ENCODE measurements at places on chromosomes 1 and 21. TPM values are rescaled to one million over a fixed set of nuclear protein-coding genes. Genes with fewer than 3 reads are reported as not detected.
A peak's percentile ranks its signal among the peaks of the same experiment; 100 is the strongest.

GRCh38 chr1:224851848-224852261 lies 77.6 kb upstream of the DNAH14 start:
- DNase-seq, result no peak
- no peaks in the 10 kb centered on the region for H3K36me3 ChIP-seq
- no peaks in the 10 kb centered on the region for H3K27me3 ChIP-seq
- no peak overlapping the region for H3K4me3 ChIP-seq

DNA sequence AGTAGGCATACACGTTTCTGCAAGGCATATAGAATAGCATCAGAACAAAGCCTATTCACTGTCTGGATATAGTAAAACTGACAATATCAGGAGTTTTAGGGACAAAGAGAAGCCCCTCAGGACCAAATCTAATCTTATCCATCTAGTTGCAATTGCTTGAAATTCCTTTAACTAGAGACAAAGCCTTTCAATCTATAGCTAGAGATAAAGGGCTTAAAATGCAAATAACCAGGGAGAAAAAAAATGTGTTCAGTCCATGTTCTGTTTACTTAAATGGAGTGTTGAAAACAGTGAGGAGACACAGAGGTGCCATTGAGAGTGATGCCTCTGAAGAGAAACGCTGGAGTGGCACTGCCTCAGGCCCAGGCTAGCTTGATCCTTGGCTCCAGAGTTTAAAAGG lies 286.1 kb downstream of the DPYD start:
- no peaks in the 10 kb centered on the region for H3K36me3 ChIP-seq
- no peak overlapping the region for H3K27ac ChIP-seq
- H3K4me1 ChIP-seq, result no peaks in the 10 kb centered on the region
- H3K27me3 ChIP-seq, result no peaks in the 10 kb centered on the region
- no peak for DNase-seq
- H3K4me3 ChIP-seq, result no peak overlapping the region

GRCh38 chr1:15696956-15697521 lies 12.9 kb downstream of the PLEKHM2 start:
- no peaks in the 10 kb centered on the region for H3K27me3 ChIP-seq
- H3K27ac ChIP-seq, result peak overlapping the region; percentile 66
- peak; percentile 45 for DNase-seq
- no peaks in the 10 kb centered on the region for H3K36me3 ChIP-seq

PTPRF gene
- 0.07 TPM for total RNA-seq

DNA sequence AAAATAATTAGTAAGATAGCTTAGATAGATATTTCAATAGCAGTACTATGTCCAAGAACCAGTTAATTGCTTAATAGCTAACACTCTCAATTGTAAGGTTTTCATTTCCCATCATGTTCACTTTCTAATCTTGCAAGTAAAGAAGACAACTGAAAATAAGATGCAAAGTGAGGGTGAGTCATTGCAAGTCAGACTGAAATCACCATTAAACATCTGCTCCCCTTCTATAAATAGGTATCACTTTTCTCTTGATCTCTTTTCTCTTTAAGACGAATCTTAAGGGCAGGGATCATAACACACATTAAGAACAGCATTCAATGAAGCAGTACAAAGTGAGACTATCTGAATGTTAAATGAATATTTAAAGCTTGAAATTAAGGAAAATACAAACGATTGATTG lies 40.4 kb downstream of the UBR4 start:
- H3K4me3 ChIP-seq, result no peak overlapping the region
- H3K27ac ChIP-seq, result no peak overlapping the region
- DNase-seq, result no peak
- H3K27me3 ChIP-seq, result no peaks in the 10 kb centered on the region
- H3K36me3 ChIP-seq, result peaks cover 95% of the 10 kb centered on the region
- no peaks in the 10 kb centered on the region for H3K4me1 ChIP-seq

DNA sequence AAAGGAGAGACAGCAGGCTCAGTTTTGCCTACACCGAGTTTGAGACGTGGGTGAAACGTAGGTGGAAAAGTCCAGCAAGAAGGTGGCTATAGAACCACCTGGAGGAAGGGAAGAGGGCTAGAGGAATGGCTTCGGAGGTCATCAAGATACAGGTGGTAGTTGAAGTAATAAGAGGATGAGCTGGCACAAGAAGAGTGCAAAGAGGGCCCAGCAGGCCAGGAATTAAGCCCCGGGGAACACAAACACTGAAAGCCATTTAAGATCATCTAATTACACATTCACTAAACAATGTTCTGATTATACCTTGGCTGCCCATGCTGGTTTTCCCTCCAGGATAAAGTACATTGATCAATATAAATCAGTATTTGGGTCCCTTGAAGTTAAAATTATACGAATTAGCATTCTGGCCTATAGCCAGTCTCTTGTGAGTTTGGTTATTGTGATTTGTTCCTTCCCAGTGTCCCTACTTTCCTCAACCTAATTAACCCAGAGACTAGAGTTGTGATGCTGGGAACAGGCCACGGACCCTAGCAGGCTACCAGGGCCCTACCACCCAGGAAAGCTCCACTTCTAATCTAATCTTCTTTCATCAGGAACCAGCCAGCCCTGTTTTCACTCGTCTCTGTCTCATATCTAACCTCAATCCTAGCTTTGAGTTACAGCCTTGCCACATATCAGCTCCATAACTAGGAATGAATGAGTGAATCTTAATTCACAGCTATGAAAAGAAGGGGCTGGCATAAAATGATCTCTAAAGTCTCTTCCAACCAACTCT lies 26.4 kb upstream of the PPP1R15B start:
- no peak overlapping the region for H3K4me3 ChIP-seq
- H3K27ac ChIP-seq, result no peak overlapping the region
- no peak for DNase-seq
- no peaks in the 10 kb centered on the region for H3K27me3 ChIP-seq
- H3K4me1 ChIP-seq, result no peaks in the 10 kb centered on the region
- peaks cover 13% of the 10 kb centered on the region for H3K36me3 ChIP-seq

PTGFRN gene
- 0.65 TPM for total RNA-seq

- peaks cover 7% of the 10 kb centered on the region for H3K4me1 ChIP-seq
- no peaks in the 10 kb centered on the region for H3K36me3 ChIP-seq
- DNase-seq, result no peak
- H3K4me3 ChIP-seq, result no peak overlapping the region
- no peaks in the 10 kb centered on the region for H3K27me3 ChIP-seq
Observed at GRCh38 chr1:198246337-198246736, 89.5 kb downstream of the NEK7 start.

GJB3 gene
- not detected for total RNA-seq

OR2T35 gene
- total RNA-seq, result not detected

GRCh38 chr1:167502192-167502551 lies 16.2 kb downstream of the CD247 start:
- H3K4me3 ChIP-seq, result peak overlapping the region; percentile 25
- no peak for DNase-seq
- H3K36me3 ChIP-seq, result peaks cover 69% of the 10 kb centered on the region
- peak overlapping the region; percentile 54 for H3K27ac ChIP-seq
- H3K4me1 ChIP-seq, result peaks cover 80% of the 10 kb centered on the region

DNA sequence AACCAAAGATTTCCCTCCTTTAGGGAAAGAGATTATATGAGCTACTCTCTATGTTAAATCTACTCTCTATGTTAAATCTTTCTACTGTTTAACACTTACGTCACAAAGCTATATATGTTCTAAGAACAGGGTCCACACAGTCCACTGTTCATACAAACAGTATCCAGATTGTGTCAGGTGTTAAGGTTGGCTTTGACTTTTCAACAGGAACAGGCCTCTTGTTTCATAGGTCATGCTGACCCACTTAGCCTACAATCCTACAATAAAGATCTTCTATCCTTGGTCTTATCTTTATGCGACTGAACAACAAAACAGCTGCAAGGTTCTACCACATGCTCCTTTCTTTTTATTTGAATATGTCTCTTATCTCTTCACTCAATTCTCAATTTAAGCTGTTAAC lies 134.9 kb downstream of the LTN1 start:
- no peaks in the 10 kb centered on the region for H3K27me3 ChIP-seq
- H3K4me1 ChIP-seq, result no peaks in the 10 kb centered on the region
- no peaks in the 10 kb centered on the region for H3K36me3 ChIP-seq
- no peak overlapping the region for H3K27ac ChIP-seq
- H3K4me3 ChIP-seq, result no peak overlapping the region

DNA sequence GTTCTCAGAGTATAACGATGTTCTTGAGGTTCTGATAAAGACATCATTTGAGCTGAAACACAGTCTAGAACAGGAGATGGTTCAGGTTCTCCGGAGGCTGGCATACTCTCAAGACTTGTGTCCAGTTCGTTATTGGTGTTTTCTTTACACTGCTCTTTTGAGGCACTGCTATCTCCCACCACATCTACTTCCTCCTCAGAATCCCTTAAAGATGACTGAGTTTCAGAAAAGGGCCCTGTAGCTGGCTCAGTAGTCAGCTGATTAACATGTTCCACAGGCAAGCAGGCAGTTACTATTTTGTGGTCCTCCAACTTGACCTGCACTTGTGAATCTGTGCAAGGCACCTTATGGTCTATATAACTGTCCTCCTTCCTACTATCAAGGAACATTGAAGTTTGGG lies 50.2 kb downstream of the ZZZ3 start:
- H3K36me3 ChIP-seq, result peaks cover 48% of the 10 kb centered on the region
- no peaks in the 10 kb centered on the region for H3K4me1 ChIP-seq
- DNase-seq, result no peak
- H3K4me3 ChIP-seq, result no peak overlapping the region

KPRP gene
- not detected for total RNA-seq

Measured in T-cell (primary cell).